IPS DF 19.7 (cell line): ENCODE measurements at places on chromosomes 11 and 22.

DNA sequence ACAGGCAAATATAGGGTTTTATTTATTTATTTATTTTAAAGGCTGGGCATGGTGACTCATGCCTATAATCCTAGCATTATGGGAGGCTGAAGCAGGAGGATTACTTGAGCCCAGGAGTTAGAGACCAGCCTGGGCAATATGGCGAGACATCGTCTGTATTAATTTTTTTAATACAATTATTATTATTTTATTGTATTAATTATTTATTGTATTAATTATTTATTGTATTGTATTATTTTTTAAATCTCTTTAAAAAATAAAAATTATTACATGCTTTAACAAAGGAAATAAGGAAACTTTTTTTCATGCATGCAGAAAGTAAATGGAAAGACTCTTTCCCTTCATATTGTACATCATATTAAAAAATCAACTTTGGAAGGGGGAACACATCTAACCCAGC lies 3.5 kb downstream of the SCN3B start:
- DNase-seq: no peak

GRCh38 chr11:120128392-120129119 lies 9.4 kb downstream of the TRIM29 start:
- DNase-seq: no peak

- DNase-seq: no peak
Observed at GRCh38 chr22:31102441-31103081, 4.8 kb downstream of the SELENOM start.

GRCh38 chr11:111785886-111786412 lies 19.8 kb upstream of the PPP2R1B start:
- no peak for DNase-seq

GRCh38 chr11:75475767-75476650 lies 43.0 kb upstream of the KLHL35 start:
- DNase-seq: no peak

DNA sequence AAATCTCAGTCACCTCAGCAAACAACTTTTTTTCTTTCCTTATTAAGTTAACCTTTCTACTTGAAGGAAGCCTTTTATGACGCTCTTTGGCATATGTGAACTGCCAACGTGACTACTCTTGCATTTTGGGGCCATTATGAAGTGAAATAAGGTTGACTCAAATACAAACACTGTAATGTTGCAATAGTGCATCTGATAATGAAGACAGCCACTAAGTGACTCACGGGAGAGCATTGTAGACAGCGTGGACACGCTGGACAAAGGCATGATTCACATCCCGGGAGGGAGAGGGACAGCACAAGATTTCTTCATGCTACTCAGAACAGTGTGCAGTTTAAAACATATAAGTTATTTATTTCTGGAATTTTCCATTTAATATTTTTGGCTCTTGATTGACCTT lies 560.8 kb downstream of the ETS1 start:
- DNase-seq: no peak

GRCh38 chr11:67614730-67615714 lies 8.3 kb downstream of the NDUFV1 start:
- DNase-seq: peak; percentile 35

DNA sequence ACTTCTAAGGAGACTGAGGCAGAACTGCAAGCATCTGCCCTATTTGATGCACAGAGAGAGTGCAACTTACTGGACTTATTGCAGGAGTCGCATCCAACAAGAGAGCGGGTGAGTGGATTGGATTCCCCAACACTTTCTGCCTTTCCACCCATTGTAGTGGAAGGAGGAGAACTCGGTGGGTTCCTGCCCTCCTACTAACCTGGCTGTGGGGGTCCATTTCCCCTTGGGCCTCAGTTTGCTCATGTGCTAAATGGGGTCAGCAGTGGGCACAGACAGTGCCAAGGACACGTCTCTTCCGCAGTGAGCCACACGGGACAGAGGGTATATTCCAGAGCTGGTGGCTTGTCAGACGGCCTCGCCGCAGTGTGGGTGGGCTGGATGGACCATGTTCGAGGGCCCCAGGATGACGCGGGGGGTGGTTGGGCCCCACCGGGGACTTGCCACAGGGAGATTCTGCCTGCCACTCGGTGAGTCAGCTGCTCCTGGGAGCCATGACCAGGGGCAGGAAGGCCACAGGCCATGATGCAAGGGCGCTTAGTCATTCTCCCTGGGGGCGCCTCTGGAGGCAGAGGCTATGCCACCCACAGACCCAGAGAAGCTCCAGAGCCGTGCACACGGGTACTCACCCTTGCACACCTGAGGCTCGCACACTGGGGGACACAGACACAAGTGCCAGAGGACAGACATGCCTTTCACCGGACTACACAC lies 8.2 kb downstream of the ALX4 start:
- DNase-seq: no peak

- no peak for DNase-seq
Observed at GRCh38 chr11:31810779-31811647, at the start of gene PAX6. Gene PAX6, minus strand, starts transcription at chr11:31811322. Its CDS starts 4,911 bp downstream, at chr11:31806411.
